NCI-H460 (cell line): ENCODE measurements at places on chromosomes 3 and 15. TPM values are rescaled to one million over a fixed set of nuclear protein-coding genes. Genes with fewer than 3 reads are reported as not detected.

The NOX5 gene
- total RNA-seq = 0.23 and 0.64 TPM in 2 replicates

DNA sequence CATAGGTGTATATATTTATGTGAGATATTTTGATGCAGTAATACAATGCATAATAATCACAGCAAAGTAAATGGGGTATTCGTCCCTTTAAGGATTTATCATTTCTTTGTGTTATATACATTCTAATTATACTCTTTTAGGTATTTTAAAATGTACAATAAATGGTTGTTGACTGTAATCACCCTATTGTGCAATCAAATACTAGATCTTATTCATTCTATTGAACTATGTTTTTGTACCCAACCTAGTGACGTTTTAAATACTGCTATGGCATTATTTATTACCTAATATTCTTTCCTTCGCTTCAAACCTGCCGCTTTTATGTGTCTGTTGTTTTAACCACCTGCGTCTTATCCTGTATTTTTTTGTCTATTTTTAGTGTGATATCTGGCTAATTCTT is 132.4 kb downstream of the ADAMTSL3 start:
- DNase-seq = no peak

DNA sequence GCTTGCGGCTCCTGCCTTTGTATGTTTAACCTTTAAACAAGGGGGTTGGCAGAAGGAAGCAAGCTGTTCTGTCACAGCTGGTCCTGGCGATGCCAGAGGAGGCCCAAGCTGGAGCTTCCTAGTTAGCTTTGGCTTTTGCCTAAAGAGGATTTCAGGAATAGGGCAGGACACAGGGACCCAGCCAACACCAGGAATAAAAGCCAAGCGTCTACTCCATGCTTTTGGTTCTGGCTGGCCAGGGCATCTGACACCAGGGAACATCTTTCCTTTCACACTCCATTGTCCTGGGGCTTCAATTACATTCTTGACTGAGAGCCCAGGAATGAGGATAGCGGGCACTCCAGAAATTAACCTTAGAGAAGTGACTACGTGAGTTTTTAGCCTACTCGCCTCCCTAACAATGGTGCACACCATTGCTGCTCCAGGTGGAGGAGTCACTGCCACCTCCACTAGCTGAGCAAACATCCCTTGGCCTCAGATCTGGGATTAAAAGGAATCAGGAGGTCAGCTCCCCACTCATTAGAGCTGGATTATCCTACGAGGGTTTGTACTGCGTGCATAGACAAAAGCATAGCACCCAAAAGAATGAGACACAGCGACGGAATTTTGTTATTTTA is 38.2 kb downstream of the TPM1 start:
- no peak for DNase-seq

GRCh38 chr3:37301980-37302708 is 127.8 kb upstream of the LRRFIP2 start:
- no peak for DNase-seq

GRCh38 chr15:66505430-66505811 is 295 bp downstream of the ZWILCH start:
- DNase-seq = no peak

GRCh38 chr3:126658584-126658983 is 3.7 kb upstream of the TXNRD3 start:
- no peak for DNase-seq

DNA sequence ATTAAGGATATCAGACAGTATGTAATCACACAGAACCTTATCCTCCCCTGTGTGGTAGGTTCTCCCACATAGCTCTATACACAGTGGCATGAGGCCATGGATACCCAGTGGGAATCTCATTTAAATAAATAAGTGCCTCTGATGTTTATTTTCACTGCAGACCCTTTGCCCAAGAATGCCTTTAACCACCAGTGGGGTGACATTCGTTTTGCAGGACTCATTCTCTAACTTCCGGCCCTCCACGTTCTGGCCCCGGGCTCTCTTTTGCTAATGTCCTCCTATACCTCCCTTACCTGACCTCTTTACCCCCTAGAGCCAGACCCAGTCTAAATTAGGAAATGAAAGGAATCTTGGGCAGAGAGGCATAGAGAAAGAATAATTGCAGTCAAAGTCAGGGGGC is 8.3 kb downstream of the CCDC80 start:
- DNase-seq = no peak

GRCh38 chr3:14277557-14277956 is 98.9 kb downstream of the LSM3 start:
- DNase-seq = no peak

DNA sequence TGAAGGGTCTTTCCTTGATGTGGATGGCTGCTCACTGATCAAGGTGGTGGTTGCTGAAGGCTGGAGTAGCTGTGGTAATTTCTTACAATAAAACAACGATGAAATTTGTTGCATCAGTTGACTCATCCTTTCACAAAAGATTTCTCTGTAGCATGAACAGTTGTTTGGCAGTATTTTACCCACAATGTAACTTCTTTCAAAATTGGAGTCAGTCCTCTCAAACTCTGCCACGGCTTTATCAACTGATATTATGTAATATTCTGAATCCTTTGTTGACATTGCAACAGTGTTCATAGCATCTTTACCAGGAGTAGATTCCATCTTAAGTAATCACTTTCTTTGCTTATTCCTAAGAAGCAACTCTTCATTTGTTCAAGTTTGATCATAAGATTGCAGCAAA is 252.6 kb downstream of the UBE2E2 start:
- no peak for DNase-seq
